Stomach (tissue), 19 donors: ENCODE measurements at places on chromosomes 4 and X. TPM values are rescaled to one million over a fixed set of nuclear protein-coding genes. Genes with fewer than 3 reads are reported as not detected.
A peak's percentile ranks its signal among the peaks of the same experiment; 100 is the strongest.

DNA sequence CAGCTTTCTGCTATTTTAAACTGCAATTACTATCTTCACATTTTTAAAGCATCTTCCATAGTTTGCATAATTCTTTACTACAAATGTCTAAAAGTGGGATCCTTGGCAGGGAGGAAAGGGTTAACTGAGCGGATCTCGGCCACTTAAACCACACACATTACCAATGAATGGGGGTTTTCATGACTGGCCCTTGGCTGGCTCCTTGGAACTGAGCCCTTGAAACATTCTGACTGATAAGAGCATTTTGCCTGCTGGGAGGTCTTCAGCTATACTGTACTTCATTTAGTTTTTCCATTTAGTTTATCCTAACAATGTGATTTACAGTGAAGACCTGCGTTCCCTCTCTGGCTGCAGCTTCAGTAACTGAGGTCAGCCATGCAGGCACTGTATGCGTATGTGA lies 31.7 kb upstream of the MFAP3L start:
- H3K27ac ChIP-seq: no peak overlapping the region
- DNase-seq: no peak
- H3K36me3 ChIP-seq: no peaks in the 10 kb centered on the region
- H3K4me3 ChIP-seq: no peak overlapping the region

PF4V1 gene
- total RNA-seq: not detected

TGIF2LX gene
- not detected for total RNA-seq

- no peak for DNase-seq
- no peaks in the 10 kb centered on the region for H3K36me3 ChIP-seq
- H3K27me3 ChIP-seq: no peaks in the 10 kb centered on the region
These were observed 71.3 kb downstream of the SLC9A7 start for GRCh38 chrX:46687619-46688018.

GRCh38 chrX:119735467-119735866 lies 22.9 kb upstream of the SOWAHD start:
- no peak overlapping the region for H3K27ac ChIP-seq
- H3K4me1 ChIP-seq: no peaks in the 10 kb centered on the region
- H3K36me3 ChIP-seq: no peaks in the 10 kb centered on the region
- peak; percentile 3 for DNase-seq
- H3K27me3 ChIP-seq: no peaks in the 10 kb centered on the region

CTAG2 gene
- not detected for total RNA-seq

GRCh38 chr4:90027565-90027964 lies 99.6 kb upstream of the CCSER1 start:
- no peaks in the 10 kb centered on the region for H3K36me3 ChIP-seq
- H3K4me3 ChIP-seq: no peak overlapping the region
- no peaks in the 10 kb centered on the region for H3K27me3 ChIP-seq
- H3K27ac ChIP-seq: no peak overlapping the region
- H3K4me1 ChIP-seq: no peaks in the 10 kb centered on the region
- DNase-seq: no peak

DNA sequence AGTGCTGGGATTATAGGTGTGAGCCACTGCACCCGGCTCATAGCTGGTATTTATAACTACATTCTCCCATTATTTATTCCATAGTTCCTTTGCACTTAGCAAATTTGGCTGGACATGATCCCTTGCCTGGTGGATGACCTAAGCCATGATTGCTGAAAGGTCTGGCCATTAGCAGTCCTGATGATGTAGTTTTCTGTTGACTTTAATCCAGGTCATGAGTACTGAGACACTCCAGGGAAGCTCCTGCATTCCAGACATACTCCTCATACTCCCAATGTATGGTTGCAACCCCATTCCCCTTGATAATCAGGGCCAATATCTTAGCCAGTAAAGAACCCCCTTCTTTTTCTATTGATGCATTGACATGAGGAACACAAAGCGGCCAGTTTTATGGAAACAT lies 24.4 kb upstream of the MGST2 start:
- no peaks in the 10 kb centered on the region for H3K36me3 ChIP-seq
- no peak overlapping the region for H3K27ac ChIP-seq
- no peaks in the 10 kb centered on the region for H3K27me3 ChIP-seq
- DNase-seq: no peak
- no peak overlapping the region for H3K4me3 ChIP-seq
- H3K4me1 ChIP-seq: no peaks in the 10 kb centered on the region

ADRA2C gene
- total RNA-seq: 1.2 TPM

DNA sequence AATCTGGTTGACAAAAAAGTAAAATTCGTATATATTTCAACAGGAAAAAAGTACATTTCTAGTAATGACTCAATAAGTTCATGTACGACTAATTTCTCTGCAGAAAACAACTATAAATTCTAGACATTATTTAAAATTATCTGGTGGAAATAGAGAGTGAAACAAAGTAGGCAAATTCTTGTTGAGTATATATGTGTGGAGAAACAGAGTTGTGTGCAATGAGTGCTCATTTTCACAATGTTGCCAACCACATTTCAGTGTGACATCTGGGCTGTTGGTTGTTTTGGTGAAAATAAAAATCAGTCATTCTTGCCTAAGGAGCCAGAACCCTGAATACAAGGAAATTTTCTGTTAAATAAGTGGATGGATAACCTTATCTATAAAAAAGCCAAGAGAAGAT lies 372.0 kb upstream of the NDST4 start:
- no peaks in the 10 kb centered on the region for H3K4me1 ChIP-seq
- no peak for DNase-seq
- no peak overlapping the region for H3K4me3 ChIP-seq
- H3K27ac ChIP-seq: no peak overlapping the region
- no peaks in the 10 kb centered on the region for H3K27me3 ChIP-seq

DNA sequence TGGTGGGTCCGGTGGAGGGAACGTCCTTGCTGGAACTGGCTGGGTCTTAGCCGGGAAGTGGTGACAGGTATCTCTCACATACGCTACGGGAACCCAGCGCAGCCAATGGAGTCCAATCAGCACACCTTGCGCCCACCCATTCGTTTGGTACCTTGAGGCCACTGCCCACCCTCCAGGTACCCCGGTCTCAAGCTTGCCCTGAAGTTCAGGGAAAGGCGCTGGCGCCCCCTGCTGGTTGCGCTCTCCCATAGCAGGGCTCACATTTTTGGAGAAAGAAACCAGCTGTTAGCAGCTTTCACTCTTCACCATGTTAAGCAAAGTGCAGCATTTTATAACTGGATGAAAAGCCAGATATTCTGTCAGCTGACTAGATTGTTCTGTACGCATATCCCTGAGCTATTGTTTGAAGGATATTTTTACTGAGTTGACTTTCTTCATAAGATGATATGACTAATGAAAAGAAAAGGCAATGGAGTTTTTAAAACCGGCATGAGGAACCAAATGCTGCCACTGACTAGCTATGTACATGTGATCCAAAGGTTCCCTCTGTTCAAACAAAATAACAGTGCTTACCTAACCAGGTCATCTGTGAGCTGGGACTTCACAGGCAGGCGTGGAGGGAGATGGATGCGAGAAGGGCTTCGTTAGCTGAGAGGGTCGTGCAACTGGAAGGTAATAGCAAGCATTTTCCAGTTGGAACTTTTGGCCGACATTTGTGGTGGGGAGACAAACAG lies 43.7 kb downstream of the OTOP1 start:
- peaks cover 23% of the 10 kb centered on the region for H3K27me3 ChIP-seq
- no peak overlapping the region for H3K4me3 ChIP-seq
- DNase-seq: no peak
- no peaks in the 10 kb centered on the region for H3K36me3 ChIP-seq
- H3K4me1 ChIP-seq: no peaks in the 10 kb centered on the region

TMEM131L gene
- 40.0 TPM for total RNA-seq

MAGEB10 gene
- total RNA-seq: not detected

EXOSC9 gene
- 34.5 TPM for total RNA-seq

DNA sequence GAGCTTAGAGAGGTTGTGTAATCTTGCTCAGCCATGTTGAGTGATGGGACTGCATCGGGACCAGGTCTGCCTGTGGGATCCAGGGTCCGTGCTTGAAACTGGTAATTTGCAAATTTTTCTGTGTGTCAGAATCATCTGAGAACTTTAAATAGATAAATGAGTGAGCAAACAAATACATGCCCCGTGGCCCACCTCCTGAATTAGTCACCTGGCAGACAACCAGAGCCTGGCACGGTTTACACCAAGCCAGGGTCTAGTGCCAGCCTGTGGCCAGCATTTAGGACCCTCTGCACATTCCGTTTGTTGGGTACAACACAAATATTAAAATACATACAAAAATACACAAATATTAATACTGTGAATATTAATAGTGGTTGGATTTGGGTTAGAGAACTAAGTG lies 90.6 kb upstream of the STOX2 start:
- H3K27me3 ChIP-seq: no peaks in the 10 kb centered on the region
- DNase-seq: no peak
- H3K4me3 ChIP-seq: no peak overlapping the region
- no peak overlapping the region for H3K27ac ChIP-seq
- no peaks in the 10 kb centered on the region for H3K36me3 ChIP-seq

HAND2 gene
- total RNA-seq: 16.3 TPM

PAGE5 gene
- total RNA-seq: not detected

DNA sequence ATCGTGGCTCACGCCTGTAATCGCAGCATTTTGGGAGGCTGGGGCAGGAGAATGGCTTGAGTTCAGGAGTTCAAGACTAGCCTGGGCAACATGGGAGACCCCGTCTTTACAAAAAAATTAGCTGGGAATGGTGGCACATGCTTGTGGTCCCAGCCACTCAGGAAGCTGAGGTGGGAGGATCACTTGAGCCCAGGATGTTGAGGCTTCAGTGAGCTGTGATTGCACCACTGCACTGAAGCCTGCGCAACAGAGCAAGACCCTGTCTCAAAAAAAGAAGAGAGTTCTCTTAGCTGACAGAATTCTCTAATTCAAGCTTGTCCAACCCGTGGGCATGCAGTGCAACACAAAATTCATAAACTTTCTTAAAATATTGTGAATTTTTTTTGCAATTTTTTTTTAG lies 95.6 kb upstream of the CBR4 start:
- no peak overlapping the region for H3K4me3 ChIP-seq
- DNase-seq: no peak
- peaks cover 74% of the 10 kb centered on the region for H3K36me3 ChIP-seq

GRCh38 chr4:57905965-57906364 lies 795.8 kb upstream of the IGFBP7 start:
- H3K36me3 ChIP-seq: no peaks in the 10 kb centered on the region
- no peak overlapping the region for H3K27ac ChIP-seq
- H3K27me3 ChIP-seq: no peaks in the 10 kb centered on the region
- H3K4me3 ChIP-seq: no peak overlapping the region
- DNase-seq: no peak
- H3K4me1 ChIP-seq: no peaks in the 10 kb centered on the region

DNA sequence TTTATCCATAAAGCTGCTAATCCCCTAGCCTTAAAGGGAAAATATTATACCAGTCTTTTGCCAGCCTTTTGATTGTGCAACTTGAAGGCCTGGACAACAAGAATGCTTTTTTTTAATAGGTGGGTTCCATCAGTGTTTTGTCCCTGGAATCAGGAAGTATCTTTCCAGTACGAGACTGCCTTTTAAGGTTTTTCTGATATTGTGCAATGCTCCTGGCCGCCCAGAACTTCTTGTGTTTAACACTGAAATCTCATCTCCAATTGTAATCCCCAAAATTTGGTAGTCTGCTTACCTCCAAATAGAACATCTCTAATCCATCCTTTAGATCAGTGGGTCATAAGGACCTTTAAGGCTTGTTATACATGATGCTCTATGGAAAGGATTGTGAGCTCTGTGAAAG lies 256.7 kb downstream of the NAF1 start:
- no peaks in the 10 kb centered on the region for H3K4me1 ChIP-seq
- H3K36me3 ChIP-seq: no peaks in the 10 kb centered on the region
- no peak for DNase-seq
- H3K27me3 ChIP-seq: no peaks in the 10 kb centered on the region

- H3K4me3 ChIP-seq: no peak overlapping the region
- H3K36me3 ChIP-seq: no peaks in the 10 kb centered on the region
- no peaks in the 10 kb centered on the region for H3K4me1 ChIP-seq
- H3K27ac ChIP-seq: no peak overlapping the region
- DNase-seq: no peak
These were observed 76.8 kb downstream of the CFAP299 start for GRCh38 chr4:80412322-80412721.

DNA sequence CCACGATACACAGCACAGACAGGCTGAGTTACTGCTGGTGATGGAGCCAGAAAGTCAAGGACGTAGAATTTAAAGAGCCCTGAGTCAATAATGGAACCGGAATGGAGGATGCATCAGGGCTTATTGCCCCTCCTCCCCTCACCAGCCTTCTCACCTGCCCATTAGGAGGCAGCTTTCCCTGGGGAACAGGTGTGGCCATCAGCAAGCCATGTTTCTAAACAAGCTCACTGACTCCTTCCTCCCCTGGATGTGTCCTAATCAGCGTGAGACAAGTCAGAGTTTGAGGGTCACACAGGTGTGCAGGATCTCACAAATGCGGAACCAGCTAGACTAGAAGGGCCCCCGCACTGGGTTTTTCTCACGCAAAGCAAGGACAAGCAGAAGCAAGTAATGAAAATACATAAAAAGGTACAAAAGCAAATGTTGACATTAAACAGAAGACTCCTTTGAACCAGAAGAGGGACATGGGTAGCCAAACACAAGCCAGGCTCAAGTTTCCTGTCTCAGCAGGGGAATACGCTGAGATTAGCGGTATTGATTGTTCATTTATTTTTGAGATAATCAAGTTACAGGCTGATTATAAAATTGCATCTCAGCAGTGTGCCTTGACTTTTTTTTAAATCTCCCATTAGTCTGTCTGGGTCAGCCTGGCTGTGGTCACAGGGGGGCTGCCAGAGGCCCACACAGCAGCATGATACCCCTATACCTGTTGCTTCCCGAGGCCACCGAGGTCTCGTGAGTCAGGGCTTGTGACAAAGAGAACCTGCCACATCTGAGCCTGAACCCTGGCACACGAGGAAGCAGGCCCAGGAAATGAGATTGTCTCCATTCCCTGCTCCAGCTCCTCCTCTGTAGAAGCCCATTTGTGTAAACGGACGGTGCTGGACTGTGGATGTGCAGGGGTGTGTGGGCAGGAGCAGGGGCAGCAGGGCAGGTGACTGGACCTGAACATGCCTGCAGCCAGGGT lies 37.4 kb downstream of the CCKAR start:
- H3K4me3 ChIP-seq: no peak overlapping the region
- H3K4me1 ChIP-seq: peaks cover 5% of the 10 kb centered on the region
- H3K36me3 ChIP-seq: no peaks in the 10 kb centered on the region
- no peaks in the 10 kb centered on the region for H3K27me3 ChIP-seq

- no peak overlapping the region for H3K27ac ChIP-seq
- no peak for DNase-seq
- H3K36me3 ChIP-seq: no peaks in the 10 kb centered on the region
These were observed 26.7 kb upstream of the TMPRSS11D start for GRCh38 chr4:67910585-67910905.

DNA sequence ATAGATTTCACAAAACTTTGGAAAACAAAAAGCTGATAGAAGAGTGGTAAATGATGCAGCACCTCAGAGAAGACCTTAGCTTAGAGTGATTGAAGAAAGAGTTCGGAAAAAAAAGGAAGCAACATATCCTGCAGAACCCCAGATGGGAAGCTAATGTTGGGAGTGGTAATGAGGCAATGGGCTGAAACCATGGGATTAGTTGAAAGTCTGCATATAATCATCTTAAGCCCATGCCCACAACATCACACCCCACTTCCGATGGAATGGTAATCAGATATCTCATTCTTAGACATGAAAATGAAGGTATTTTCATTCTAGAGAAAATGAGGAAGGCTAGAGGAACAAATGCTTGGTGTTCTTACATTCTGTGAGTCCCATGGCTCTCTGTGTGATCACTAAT lies 146.3 kb upstream of the ADAMTS3 start:
- H3K36me3 ChIP-seq: no peaks in the 10 kb centered on the region
- H3K27ac ChIP-seq: no peak overlapping the region
- no peak for DNase-seq
- H3K27me3 ChIP-seq: no peaks in the 10 kb centered on the region
- H3K4me3 ChIP-seq: no peak overlapping the region

- H3K4me1 ChIP-seq: no peaks in the 10 kb centered on the region
- H3K36me3 ChIP-seq: peaks cover 4% of the 10 kb centered on the region
- no peak overlapping the region for H3K4me3 ChIP-seq
These were observed 113.2 kb downstream of the USP9X start for GRCh38 chrX:41198410-41198809.
